DMS153 (cell line): ENCODE measurements at places on chromosomes 6 and 20.

DNA sequence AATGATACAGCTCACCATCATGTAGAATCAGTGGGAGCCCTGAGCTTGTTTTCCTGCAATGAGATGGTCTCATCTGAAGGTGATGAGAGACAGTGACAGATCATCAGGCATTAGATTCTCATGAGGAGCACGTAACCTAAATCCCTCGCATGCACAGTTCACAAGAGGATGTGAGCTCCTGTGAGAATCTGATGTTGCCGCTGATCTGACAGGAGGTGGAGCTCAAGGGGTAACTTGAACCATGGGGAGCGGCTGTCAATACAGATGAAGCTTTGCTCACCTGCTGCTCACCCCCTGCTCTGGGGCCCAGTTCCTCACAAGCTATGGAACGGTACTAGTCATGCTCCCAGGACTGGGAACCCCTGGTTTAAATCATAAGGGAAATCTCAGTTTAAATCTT lies 89.2 kb downstream of the THBS2 start:
- DNase-seq = no peak

GRCh38 chr6:169160091-169160854 lies 93.4 kb downstream of the THBS2 start:
- DNase-seq = no peak

DNA sequence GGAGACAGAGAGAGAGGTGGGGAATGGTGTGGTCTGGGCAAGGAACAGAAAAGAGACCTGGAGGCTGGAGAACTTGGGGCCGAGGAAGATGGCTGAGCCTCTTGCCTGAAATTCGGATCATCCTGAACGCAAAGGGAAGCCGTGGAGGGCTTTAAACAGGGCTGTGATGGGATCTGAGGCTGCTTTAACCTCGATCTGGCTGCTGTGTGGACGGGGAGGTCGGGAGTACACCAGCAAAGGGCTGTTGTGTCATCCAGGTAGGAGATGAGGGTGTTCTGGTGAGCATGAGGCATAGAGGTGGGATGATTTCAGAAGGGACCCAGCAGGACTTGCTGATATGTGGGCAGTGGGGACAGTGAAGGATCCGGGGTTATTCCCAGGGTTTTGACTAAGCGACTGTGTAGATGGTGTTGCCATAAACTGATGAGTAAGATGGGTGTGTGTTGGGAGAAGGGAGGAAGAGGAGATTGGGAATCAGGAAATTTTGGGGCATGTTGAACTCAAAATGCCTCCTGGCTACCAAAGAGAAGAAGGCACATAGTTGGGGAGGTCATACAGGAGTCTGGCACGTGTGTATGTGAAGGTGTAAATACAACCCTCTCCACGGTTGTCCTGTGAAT lies 158.5 kb downstream of the NFATC2 start:
- no peak for DNase-seq

DNA sequence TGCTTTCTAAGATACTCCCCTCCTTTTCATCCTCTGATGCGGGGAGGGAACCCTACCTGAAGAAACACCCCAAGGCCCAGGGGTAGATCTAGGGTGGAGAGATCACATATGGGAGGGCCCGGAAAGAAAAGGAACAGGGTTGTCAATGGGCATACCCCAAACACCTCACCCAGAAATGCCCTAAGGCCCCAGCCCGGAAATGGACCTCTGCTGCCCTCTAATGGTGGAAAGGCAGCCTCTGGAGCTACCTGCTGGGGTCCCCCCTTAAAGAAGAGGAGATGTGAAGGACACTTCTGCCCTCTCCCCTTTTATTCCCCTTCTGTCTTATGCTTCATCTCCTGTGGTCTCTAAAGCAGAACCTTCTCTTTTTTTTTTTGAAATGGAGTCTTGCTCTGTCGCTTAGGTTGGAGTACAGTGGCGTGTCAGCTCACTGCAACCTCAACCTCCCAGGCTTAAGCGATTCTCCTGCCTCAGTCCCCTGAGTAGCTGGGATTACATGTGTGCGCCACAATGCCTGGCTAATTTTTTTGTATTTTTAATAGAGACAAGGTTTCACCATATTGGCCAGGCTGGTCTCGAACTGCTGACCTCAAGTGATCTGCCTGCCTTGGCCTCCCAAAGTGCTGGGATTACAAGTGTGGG lies 458 bp upstream of the ARMC12 start:
- DNase-seq = no peak

- DNase-seq = no peak
Observed at GRCh38 chr20:57292611-57293010, 26.2 kb upstream of the BMP7 start.

DNA sequence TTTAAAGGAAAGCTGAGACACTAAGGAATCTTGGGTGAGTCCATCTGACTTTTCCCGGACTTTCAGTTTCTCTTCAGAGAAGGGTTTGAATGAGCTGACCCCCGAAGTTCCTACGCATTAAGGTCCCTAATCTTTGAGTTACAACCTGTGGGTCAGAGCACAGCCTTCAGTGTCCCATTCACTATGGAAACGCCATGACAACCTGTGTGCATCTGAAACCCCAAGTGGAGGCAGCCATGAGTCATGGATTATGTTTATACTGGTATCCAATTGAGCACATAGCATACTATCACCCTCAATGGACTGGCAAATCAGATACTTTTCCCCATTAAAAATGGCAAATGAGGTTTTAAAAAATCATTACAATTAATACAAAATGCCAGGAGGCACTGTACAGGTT lies 11.4 kb downstream of the MYLK4 start:
- no peak for DNase-seq

GRCh38 chr20:57265336-57265996 lies 975 bp downstream of the BMP7 start:
- no peak for DNase-seq

GRCh38 chr6:133778414-133779130 lies 110.3 kb upstream of the TCF21 start:
- DNase-seq = no peak
